Osteocyte (in vitro differentiated cells): ENCODE measurements at places on chromosomes 4 and X. TPM values are rescaled to one million over a fixed set of nuclear protein-coding genes. Genes with fewer than 3 reads are reported as not detected.
A peak's percentile ranks its signal among the peaks of the same experiment; 100 is the strongest.

DNA sequence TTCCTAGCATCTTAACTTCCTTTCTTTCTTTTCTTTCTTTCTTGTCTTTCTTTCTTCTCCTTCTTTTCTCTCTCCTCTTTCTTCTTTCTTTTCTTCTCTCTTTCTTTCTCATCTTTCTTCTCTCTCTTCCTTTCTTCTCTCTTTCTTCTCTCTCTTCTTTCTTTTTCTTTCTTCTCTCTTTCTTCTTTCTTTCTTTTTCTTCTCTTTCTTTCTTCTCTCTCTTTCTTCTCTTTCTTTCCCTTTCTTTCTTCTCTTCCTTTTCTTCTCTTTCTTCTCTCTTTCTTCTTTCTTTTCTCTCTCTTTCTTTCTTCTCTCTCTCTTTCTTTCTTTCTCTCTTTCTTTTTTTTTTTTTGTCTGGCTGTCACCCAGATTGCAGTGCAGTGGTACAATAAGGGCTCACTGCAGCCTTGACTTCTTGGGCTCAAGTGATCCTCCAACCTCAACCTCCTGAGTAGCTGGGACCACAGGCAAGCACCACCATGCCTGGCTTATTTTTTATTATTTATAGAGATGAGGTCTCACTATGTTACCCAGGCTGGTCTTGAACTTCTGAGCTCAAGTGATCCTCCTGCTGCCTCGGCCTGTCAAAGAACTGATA is 17.5 kb downstream of the NMU start:
- H3K27me3 ChIP-seq, result peaks cover 23% of the 10 kb centered on the region
- H3K36me3 ChIP-seq, result no peaks in the 10 kb centered on the region
- peak overlapping the region; percentile 56 for H3K27ac ChIP-seq
- no peak for DNase-seq
- H3K4me3 ChIP-seq, result peak overlapping the region; percentile 73

DNA sequence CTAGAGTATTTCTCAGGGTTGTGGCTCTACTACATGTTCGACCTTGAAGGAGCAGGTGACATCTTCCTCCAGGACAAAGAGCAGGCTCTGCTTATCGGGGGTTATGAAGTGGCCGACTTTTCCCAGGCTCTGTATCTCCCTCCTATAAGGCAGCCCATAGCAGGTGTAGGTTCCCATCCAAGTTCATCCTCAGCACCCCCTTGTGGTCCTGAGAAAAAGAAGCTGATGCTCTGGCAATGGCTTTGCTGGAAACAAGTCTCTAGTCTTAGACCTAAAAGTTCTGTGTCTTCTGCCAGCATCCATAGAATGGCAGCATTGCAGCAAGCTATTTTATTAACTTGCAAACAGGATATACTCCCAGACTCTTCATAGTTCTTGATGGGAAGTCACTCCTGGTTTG is 836.6 kb upstream of the PRKX start:
- DNase-seq, result no peak
- no peaks in the 10 kb centered on the region for H3K36me3 ChIP-seq
- H3K27me3 ChIP-seq, result no peaks in the 10 kb centered on the region
- no peaks in the 10 kb centered on the region for H3K4me1 ChIP-seq
- H3K27ac ChIP-seq, result no peak overlapping the region

- no peaks in the 10 kb centered on the region for H3K4me1 ChIP-seq
- no peak overlapping the region for H3K4me3 ChIP-seq
- no peak for DNase-seq
- H3K27ac ChIP-seq, result no peak overlapping the region
Measured at GRCh38 chrX:111387470-111388070, 24.4 kb downstream of the DCX start.

DNA sequence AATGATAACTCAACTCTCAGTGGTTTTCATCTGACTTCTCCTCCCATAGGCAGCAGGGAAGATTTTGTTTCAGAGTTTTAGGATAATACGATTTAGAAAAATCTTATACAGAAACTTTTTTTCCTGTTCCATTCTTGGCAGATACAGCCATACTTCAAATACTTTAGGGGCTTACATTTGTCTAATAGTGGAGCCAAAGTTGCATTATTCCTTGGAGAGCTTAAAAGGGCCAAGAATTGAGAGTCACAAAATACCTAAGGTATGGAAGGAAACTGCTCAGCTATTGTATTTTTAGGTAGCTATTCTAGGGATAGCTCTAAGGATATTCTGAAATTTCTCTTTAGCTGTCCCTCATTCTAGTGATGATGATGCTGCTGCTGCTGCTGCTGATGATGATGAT is 132.9 kb upstream of the PTCHD1 start:
- H3K27ac ChIP-seq, result no peak overlapping the region
- H3K36me3 ChIP-seq, result no peaks in the 10 kb centered on the region
- DNase-seq, result no peak

- H3K4me1 ChIP-seq, result peaks cover 28% of the 10 kb centered on the region
- no peak for DNase-seq
- no peaks in the 10 kb centered on the region for H3K36me3 ChIP-seq
Measured at GRCh38 chr4:156615066-156615531, 356.5 kb downstream of the PDGFC start.

- H3K4me1 ChIP-seq, result peaks cover 4% of the 10 kb centered on the region
- H3K27ac ChIP-seq, result no peak overlapping the region
- peak; percentile 15 for DNase-seq
- peaks cover 5% of the 10 kb centered on the region for H3K27me3 ChIP-seq
- no peaks in the 10 kb centered on the region for H3K36me3 ChIP-seq
- H3K4me3 ChIP-seq, result no peak overlapping the region
Measured at GRCh38 chr4:139743027-139743426, 77.4 kb downstream of the MGST2 start.

GRCh38 chr4:180766944-180767729 is 1476.1 kb upstream of the TENM3 start:
- H3K4me3 ChIP-seq, result no peak overlapping the region
- no peaks in the 10 kb centered on the region for H3K36me3 ChIP-seq
- no peak overlapping the region for H3K27ac ChIP-seq
- peaks cover 13% of the 10 kb centered on the region for H3K4me1 ChIP-seq

- H3K27ac ChIP-seq, result peak overlapping the region; percentile 98
- no peaks in the 10 kb centered on the region for H3K27me3 ChIP-seq
- H3K4me3 ChIP-seq, result peak overlapping the region; percentile 66
- peak; percentile 90 for DNase-seq
- no peaks in the 10 kb centered on the region for H3K36me3 ChIP-seq
Measured at GRCh38 chr4:122798101-122798500, 28.5 kb upstream of the FGF2 start.

DNA sequence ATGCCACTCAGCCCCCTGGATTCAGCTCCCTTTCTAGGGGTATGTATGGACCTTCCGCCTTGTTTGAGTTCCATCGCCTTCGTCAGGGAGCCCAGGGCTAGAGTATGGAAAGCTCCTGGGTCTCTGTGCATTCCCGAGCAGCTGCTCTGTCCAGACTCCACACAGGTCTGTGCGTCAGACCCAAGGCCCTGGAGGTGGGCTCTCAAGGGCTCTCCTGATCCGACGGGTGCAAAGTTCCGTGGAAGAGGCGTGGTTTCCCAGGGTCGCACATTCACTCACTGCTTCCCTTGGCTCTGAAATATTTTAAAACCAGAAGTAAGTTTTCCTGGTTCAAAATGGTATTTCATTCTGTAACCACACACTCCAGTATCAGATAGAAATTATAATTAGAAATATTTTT is 863.2 kb downstream of the TRIML1 start:
- H3K27ac ChIP-seq, result no peak overlapping the region
- no peaks in the 10 kb centered on the region for H3K36me3 ChIP-seq
- no peak overlapping the region for H3K4me3 ChIP-seq
- H3K27me3 ChIP-seq, result no peaks in the 10 kb centered on the region
- DNase-seq, result no peak

GRCh38 chr4:112185740-112186670 is 40.8 kb downstream of the FAM241A start:
- no peaks in the 10 kb centered on the region for H3K4me1 ChIP-seq
- no peak for DNase-seq
- no peak overlapping the region for H3K27ac ChIP-seq
- H3K4me3 ChIP-seq, result no peak overlapping the region
- H3K36me3 ChIP-seq, result no peaks in the 10 kb centered on the region
- peaks cover 6% of the 10 kb centered on the region for H3K27me3 ChIP-seq

DNA sequence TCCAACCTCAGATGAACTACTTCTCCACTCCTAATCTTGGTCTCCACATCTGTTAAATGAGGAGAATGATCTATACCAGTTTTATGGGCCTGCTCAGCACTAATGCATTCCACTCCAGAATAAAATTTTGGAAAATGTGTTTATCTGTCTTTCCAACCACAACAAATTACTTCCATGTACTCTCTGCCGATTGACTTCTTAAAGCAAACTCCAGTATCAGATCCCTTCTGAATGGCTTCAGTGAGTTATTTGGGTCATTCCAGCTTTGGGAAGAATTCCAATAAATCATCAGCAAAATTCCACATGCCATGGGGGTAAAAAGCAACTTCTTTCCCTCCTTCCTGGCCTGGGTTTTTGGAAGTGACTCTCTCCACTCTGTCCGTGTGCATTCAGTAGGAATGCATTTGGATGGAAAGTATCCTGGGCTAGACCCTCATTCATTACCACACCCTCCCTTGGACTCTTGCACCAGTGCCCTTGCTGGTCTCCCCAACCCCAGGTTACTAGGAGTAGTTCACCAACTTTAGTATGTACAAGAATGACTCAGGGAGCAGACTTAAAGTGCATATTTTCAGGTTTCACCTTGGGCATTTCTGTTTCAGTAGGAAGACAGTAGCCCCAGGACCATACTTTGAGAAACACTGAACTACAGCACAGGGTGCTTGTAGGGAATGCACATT is 15.4 kb upstream of the ADH6 start:
- H3K36me3 ChIP-seq, result peaks cover 2% of the 10 kb centered on the region
- no peaks in the 10 kb centered on the region for H3K4me1 ChIP-seq
- H3K4me3 ChIP-seq, result no peak overlapping the region
- peaks cover 4% of the 10 kb centered on the region for H3K27me3 ChIP-seq
- no peak overlapping the region for H3K27ac ChIP-seq

SPATA4 gene
- total RNA-seq, result 0.76 TPM in 1 of 2 replicates, not detected in the other

F8A2 gene
- total RNA-seq, result not detected in 2 replicates

NHS gene
- 4.3 and 7.0 TPM in 2 replicates for total RNA-seq

PAGE1 gene
- total RNA-seq, result not detected in 2 replicates

COX7B2 gene
- not detected in 2 replicates for total RNA-seq

GUF1 gene
- total RNA-seq, result 18.5 and 20.7 TPM in 2 replicates

MFAP3L gene
- total RNA-seq, result 2.1 and 2.5 TPM in 2 replicates
